ENCODE measurements at places on chromosomes 5 and 9.

DNA sequence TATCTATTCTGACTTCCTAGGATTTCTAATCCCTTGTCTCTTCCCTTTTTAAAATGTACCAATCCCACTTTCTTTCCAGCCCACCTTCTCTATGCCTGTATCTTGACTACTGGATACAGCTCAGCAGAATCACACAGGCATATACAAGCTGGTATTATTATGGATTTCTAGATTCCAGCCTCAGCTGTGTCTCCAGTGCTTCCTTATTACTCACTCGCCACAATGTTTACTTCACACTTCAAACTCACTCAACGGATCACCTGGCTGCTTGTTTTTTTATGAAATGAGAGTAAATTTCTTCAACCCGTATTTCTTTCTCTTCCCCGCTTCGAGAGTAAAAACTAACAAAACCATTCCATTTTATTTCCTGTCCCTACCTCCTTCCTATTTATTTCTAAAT is 38.8 kb downstream of the CWC27 start:
- DNase-seq: no peak

DNA sequence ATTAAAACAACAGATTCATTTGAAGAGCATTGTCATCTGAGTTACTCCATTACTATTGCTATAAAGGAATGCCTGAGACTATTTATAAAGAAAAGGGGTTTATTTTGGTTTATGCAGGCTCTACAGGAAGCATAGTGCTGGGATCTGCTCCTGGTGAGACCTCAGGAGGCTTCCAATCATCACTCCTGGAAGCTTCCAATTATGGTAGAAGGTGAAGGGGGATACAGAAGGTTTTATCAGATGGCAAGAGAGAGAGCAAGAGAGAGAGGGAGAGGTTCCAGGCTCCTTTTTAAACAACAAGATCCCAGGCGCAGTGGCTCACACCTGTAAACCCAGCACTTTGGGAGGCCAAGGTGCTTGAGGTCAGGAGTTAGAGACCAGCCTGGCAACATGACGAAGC is 63.5 kb downstream of the ASS1 start:
- no peak for DNase-seq

- no peak for DNase-seq
Observed at GRCh38 chr9:134533850-134534588, 107.6 kb upstream of the COL5A1 start.

- peak; percentile 31 for DNase-seq
Observed at GRCh38 chr9:85522459-85523092, 219.2 kb downstream of the AGTPBP1 start.

- no peak for DNase-seq
Observed at GRCh38 chr5:127602481-127602880, 46.4 kb upstream of the CTXN3 start.

DNA sequence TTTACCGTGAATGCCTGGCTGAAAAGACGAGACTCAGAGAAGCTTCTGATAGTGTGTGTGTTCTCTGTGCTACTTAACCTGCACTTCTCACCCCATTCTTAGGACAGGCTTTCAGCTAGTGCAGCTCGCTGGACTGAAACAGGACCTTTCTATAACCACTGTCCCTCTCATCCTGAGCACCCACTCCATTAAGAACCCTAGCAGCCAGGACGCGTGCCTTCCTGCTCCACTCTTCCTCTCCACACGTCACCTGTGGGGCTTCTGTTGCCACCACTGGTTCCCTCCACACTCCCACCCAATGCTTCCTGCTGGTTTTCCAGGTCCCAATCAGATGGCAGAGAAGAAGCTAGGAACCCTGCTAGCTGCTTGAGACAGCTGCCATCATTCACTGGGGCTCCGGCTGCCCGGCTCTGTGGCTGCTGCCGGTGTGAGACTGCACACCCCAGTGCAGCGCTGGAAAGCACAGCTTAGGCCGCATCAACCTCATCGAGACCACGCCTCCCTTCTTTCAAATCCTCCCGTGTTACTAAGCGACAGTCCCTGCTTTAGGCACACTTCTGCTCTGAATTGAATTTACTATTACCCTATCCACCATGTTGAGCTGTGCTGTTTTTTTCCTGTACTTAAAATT is 44.0 kb downstream of the RNF130 start:
- no peak for DNase-seq
